ENCODE measurements at places on chromosomes 3 and 15. TPM values are rescaled to one million over a fixed set of nuclear protein-coding genes. Genes with fewer than 3 reads are reported as not detected.
A peak's percentile ranks its signal among the peaks of the same experiment; 100 is the strongest.

The LRTM1 gene
- polyA plus RNA-seq, result 79.2 TPM

The KBTBD13 gene
- polyA plus RNA-seq, result 2.6 TPM

DNA sequence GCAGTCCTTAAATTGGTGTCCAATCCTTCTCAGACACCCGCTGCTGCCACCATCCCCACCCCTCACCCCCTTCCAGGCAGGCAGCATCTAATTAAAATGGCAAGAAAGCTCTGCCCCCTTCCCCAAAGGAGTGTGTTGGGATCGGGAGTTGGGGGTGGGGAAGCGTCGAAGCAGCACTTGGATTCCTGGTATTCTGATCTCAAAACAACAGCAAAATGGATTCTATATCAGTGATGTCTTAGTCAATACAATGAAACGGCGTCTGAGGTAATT lies 1.4 kb downstream of the TNIK start:
- peak; percentile 76 for DNase-seq

GRCh38 chr3:81884791-81885190 lies 123.3 kb upstream of the GBE1 start:
- DNase-seq, result no peak

GRCh38 chr3:132160198-132160597 lies 125.4 kb upstream of the CPNE4 start:
- no peak for DNase-seq

DNA sequence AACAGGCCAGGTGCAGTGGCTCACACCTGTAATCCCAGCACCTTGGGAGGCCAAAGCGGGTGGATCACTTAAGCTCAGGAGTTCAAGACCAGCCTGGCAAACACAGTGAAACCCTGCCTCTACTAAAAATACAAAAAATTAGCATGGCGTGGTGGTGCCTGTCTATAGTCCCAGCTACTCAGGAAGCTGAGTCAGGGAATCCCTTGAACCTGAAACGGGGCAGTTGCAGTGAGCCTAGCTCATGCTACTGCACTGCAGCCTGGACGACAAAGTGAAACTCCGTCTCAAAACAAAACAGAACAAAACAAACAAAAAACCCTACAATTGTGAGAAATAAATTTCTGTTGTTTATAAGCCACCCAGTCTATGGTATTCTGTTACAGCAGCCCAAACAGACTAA lies 94.7 kb downstream of the PIK3CB start:
- DNase-seq, result no peak

DNA sequence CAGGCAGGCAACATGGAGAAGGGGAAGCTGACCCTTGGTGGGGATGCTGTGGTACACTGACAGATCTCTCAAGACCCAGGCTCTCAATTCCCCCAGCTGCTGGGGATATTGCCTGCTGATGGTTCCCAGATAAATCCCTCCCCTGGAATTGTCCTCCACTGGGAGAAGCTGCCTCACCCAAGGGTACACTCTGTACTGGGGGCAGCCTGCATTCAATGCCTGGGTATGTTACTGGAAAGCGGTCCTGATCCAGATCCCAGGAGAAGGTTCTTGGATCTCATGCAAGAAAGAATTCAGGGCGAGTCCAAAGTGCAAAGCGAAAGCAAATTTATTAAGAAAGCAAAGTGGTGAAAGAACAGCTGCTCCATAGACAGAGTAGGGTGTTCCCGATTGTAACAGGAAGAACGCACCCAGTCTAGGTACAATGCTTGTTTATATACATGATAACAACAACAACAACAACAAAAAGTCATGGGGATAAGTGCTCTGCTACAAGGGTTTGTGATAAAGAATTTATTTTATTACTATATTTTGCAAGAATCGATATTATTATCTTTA lies 591.5 kb upstream of the ADAMTS9 start:
- DNase-seq, result no peak

The STRC gene
- 0.08 TPM for polyA plus RNA-seq

The SLCO2A1 gene
- 6.6 TPM for polyA plus RNA-seq

- DNase-seq, result no peak
Measured at GRCh38 chr3:179074656-179075055, 3.0 kb upstream of the ZMAT3 start.

GRCh38 chr3:12420393-12420792 lies 63.9 kb upstream of the TSEN2 start:
- no peak for DNase-seq

The EFL1 gene
- 12.8 TPM for polyA plus RNA-seq

GRCh38 chr15:72511536-72511935 lies 37.4 kb downstream of the ARIH1 start:
- DNase-seq, result no peak

The CMTM8 gene
- 2.0 TPM for polyA plus RNA-seq

DNA sequence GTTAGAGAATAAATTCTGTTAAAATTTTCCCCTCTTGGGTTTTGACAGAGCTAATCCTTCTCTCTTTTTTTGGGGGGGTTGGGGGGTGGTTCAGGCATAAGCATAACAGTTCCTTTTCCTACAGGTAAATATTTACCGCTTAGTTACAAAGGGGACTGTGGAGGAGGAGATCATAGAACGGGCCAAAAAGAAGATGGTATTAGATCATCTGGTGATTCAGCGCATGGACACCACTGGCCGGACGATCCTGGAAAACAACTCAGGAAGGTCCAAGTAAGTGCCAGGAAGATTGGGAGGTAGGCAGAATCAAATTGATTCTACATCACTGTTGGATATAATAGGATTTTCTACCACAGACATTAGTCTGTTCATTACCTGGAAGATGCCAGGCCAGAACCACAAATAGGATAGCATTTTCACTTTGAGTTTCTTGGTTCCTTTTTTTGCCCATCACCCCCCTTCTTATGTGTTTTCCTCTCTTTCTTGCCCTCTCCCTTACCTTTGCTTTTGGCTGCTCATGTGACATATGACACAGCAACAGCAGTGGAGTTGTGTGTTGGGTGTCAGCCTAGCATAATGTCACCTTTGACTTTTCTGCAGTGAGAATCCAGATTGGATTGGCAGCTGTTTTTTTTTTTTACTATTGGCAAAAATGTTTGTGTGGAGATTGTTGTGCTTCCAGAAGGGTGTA lies 79.0 kb downstream of the CHD2 start:
- DNase-seq, result no peak

The ZNF592 gene
- polyA plus RNA-seq, result 22.5 TPM

DNA sequence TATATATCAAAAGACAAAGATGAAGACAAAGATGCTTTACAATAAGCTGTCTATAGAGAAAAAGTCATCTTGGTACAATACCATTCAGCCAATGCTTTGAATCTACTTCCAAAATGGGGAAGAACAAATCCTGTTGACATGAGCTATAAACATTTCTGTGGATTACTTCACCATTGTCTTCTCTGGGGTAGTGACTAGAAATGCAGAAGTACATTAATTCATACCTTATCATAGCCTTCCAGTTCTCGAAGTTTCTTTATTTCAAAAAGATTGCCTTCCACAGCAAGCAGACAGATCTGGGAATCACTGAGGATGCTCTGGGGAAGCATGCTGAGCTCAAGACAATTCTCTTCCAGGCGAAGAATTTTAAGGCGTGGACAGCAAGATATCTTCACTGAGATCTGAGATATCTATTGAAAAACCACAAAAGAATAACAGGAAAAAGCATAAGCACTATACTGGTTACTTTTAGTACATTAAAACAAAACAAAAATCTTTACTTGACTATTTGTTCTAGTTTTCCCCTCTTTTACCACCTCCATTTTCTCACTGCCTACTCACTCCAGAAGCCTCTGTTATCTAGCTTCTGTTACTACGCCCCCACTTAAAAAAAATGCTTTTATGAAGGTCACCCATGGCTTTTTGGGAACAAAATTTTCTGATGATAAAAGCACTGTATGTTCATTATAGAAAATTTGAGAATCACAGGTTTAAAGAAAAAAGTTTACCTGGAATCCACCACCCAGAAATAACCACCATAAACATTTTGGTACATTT lies 3.6 kb downstream of the LRRC57 start:
- DNase-seq, result no peak
